Inflammatory macrophage treated with lipopolysaccharide for 4 hours (primary cell): ENCODE measurements at places on chromosomes 3 and 15.

DNA sequence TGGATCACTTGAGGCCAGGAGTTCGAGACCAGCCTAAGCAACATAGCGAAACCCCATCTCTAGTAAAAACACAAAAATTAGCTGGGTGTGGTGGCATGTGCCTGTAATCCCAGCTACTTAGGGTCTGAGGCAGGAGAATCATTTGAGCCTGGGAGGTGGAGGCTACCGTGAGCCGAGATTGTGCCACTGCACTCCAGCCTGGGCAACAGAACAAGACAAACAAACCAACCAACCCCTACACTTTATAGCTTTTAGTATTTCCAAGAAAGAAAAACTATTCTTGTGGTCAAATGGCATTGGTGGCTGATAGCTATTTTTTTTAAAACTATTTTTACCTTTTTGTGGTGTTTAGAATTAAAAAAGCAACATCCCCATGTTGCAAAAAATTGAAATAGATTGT, 7.2 kb downstream of the TMEM45A start:
- no peak for DNase-seq

DNA sequence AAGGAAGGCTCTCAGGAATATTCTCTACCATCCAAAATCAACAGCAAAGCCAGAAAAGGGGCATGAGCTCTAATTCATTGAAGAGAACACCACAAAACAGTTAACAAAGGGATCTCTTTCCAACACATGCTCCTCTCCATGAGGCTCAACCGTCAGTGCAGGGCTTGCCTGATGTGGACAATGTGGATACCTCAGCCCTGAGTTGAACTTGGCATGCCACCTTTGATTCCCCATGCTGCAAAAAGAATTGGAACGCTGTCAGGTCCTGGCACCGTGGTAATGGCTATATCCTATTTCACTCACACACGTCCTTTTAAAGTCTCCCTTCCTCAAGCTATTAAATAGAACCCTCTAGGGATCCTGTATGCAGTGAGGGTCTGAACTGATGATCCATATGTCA, 30.7 kb upstream of the IP6K2 start:
- no peak for DNase-seq

- no peak for DNase-seq
Observed at GRCh38 chr3:48709051-48709461, 8.0 kb downstream of the IP6K2 start.

DNA sequence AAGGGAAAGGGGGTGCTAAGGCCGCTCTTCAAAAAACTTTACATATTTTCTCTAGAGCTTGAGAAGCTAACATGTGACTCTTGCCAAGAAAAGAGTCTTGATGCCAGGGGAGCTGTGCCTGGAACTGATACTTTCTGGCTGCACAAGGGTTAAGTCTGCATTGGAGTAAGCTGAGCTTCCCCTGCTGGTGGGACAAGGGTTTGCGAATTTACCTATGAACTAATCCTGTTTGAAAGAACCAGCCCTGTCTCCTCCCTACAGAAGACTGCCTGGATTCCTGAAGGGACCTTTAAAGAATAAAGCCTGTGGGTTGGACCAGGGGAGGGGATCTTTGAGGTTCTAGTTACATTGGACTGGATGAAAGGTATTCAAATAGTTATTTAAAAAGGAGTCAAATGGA, 58.3 kb upstream of the EPHA3 start:
- DNase-seq = no peak

GRCh38 chr3:153171918-153172317, 9.9 kb downstream of the RAP2B start:
- no peak for DNase-seq

GRCh38 chr3:128473737-128474136, 7.0 kb upstream of the DNAJB8 start:
- DNase-seq = no peak

DNA sequence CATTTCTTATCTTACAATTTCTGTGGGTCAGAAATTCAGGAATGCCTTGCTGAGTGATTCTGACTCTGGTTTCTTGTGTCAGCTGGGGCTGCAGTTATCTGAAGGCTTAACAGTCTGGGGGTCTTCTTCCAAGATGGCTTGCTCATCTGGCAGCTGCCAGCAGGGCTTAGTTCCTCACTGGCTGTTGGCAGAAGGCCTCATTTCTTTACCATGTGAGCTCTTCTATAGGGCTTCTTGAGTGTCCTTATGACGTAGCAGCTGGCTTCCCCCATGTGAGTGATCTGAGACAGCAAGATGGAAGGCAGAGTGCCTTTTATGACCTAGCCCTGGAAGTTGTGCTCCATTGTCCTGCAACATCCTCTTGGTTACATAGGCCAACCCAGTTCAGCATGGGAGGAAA, 82.0 kb upstream of the PDZRN3 start:
- DNase-seq = no peak

GRCh38 chr15:36430726-36431265, 148.6 kb upstream of the CDIN1 start:
- no peak for DNase-seq

GRCh38 chr3:184289426-184289938, 9.6 kb upstream of the PSMD2 start:
- DNase-seq = peak; percentile 37

DNA sequence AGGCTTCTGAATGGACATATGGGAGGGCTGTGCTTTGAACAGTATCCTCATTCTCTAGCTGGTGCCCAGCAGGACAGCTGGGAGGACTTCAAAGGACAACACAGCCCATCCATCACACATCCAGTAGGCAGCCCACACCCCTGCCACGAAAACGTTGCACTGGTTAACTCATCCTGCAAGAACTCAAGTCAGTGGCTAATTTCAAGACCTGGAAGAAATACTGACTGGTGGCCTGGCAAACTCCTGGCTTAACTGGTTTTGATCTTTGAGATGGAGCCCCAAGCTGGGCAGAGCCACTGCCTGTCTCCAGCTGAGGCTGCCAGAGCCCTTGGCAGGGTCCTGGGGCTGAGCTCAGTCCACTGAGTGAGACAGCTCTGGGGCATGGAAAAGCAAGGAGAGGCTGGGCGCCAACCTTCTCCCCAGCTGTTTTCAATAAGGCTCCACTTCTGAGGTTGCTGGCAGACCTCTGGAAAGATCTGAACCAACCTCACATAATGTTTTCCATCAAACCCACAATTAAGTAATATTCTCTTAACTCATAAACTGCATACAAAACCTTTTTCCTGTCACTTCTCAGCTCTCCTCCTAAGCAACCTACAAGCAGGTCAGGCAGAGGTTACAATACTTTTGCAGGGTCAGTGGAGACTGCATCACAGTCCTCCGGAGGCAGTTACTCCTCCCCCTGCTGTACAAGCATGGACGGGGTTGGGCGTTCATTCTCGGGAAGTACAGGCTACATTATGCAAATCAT, 110.3 kb downstream of the MYLK start:
- no peak for DNase-seq

GRCh38 chr3:77648214-77648613, 608.3 kb downstream of the ROBO2 start:
- no peak for DNase-seq

DNA sequence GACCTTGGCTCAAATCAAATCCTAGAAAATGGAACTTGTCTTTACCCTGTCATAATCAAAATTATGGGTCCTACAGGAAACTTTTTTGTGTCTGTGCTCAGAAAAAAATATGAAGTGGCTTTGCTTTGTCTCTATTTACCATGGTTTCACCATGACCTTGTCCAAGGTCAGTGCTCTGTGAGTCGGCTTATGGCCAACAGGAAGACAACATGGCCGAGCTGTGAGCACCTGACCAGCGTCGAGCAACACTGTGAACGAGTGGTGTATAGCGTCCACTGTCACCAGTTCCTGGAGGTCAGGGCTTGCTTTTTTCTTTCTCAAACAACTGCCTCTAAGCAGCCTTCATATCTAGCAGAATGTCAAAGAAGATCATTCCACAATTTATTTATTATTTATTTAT, 67.9 kb downstream of the MYO1E start:
- no peak for DNase-seq

DNA sequence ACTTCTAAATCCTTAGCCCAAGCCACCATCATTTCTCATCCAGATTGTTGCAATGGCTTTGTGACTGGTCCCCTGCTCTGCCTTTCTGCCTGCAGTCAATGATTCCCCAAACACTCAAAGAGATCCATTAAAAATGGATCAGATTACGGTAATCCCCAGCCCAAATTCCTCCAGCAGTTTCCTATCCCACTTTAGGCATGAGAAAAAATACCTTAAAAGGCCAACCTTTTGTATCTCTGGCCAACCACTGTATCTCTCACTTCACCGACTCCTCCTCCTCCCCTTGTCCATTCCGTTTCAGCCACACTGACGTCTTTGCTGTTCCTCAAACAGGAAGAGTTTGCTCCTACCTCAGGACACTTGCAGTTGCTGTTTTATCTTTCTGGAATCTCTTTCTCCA, 20.9 kb upstream of the IL1RAP start:
- no peak for DNase-seq

DNA sequence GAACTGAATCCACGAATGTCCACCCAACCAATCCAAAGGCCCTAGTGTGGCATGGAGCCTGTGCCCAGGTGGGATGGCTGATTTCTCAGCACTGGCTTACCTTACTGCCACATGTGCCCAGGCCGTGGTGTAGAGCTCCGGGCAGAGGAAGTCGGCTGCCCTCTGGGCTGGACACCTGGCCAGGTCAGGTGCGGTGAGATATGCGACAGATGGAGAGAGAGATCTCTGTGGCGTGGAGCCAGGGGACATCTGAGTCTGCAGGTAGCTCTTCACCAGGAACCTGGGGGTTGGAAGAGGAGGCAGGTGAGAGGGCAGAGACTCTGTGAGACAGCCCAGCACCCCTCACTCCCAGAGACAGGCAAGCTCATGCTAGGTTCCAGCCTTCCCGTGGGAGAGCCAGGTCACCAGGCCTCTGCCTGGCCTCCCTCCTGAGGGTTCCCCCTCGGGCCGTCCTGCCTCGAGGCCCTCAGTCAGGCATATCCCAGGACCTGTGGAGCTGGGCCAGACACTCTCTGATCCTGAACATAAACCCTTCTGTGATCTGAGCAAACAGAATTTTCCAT, 12.6 kb downstream of the ACOX2 start:
- DNase-seq = no peak

GRCh38 chr15:83208367-83208661, 691 bp upstream of the HDGFL3 start:
- DNase-seq = no peak

- no peak for DNase-seq
Observed at GRCh38 chr3:47365213-47366153, 15.3 kb upstream of the PTPN23 start.

- DNase-seq = no peak
Observed at GRCh38 chr3:178597371-178597770, 61.1 kb downstream of the KCNMB2 start.

- no peak for DNase-seq
Observed at GRCh38 chr3:154616298-154616697, 186.3 kb upstream of the GPR149 start.

GRCh38 chr3:150920236-150920635, 15.0 kb upstream of the MINDY4B start:
- DNase-seq = no peak

GRCh38 chr15:48603123-48603500, 42.4 kb downstream of the FBN1 start:
- DNase-seq = no peak

DNA sequence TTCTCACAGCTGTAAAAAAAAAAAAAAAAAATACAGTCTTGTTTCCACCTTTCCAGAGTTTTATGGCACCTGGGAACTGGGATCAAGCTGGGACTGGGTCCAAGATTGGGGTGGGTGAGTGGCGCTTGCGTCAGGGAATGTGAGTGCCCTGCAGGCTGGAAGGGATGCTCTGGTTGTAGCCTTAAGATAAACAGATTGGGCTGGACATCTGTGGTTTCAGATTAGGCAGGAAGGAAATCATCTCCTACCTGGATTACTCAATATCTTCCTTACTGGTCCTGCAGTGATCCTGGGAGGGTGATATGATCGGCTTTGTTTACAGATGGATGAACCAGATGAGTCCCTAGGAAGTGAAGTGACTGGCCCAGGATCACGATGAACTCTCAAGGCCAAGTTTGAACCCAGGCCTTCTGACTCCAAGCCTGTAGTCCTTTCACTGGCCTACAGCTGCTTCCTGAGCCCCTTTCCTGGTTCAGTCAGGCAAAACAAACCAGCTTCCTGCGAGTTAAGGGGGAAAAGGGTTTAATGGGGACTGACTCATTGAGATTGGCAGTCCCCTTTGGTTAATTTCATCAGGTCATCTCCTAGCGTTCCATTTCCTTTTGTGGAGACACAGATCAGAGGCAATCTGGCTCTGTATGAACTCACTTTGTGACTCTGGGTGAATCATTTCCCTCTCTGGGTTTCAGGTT, 179.8 kb downstream of the THSD4 start:
- DNase-seq = peak; percentile 90

GRCh38 chr3:65732051-65732935, 306.4 kb downstream of the MAGI1 start:
- peak; percentile 38 for DNase-seq

- DNase-seq = no peak
Observed at GRCh38 chr3:123377243-123377740, 71.6 kb downstream of the ADCY5 start.

GRCh38 chr3:38404286-38404685, 49.4 kb upstream of the ACVR2B start:
- no peak for DNase-seq

DNA sequence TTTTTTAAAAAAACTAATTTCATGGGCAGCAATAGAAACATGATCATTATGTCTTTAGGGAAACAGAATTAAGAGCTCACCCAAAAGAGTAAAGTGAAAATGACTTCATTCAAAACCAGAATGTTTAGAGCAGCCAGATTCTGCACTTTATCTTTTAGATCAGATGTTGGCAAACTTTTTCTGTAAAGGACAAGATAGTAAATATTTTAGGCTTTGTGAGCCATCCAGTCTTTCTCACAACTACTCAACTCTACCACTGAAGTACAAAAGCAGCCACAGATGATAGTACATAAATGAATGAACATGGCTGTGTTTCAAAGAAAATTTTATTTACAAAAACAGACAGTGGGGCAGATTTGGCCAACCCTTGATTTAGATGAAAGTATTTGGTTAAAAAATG, 84.5 kb downstream of the SETD2 start:
- no peak for DNase-seq

GRCh38 chr15:76376029-76376428, 39.5 kb downstream of the ISL2 start:
- no peak for DNase-seq

DNA sequence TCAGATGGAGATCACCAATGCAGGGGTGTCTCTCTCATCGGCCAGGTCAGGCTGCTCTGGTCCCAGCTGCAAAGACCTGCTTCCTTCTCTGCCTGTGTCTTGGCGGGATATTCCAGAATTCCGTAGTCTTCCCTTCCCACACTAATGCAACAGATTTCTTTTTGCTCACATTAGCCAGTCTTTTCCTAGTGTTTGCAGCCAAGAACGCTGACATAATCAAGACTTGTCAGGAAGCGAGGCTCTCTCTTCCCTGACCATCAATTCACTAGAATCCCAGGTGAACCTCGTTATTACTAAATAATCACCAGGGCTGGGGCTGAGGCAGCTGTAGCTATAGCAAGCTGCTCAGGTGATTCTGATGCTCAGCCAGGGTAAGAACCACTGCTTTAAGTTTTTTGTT, 43.2 kb upstream of the ACKR4 start:
- no peak for DNase-seq

GRCh38 chr3:6249679-6250078, 611.2 kb upstream of the GRM7 start:
- DNase-seq = no peak
